SK-N-DZ (cell line): ENCODE measurements at places on chromosomes 2 and 18.
A peak's percentile ranks its signal among the peaks of the same experiment; 100 is the strongest.

- no peak for DNase-seq
Observed at GRCh38 chr2:51581636-51582267, 549.8 kb upstream of the NRXN1 start.

- DNase-seq: no peak
Observed at GRCh38 chr2:106356291-106356690, 111.9 kb downstream of the RGPD3 start.

- DNase-seq: no peak
Observed at GRCh38 chr2:161243905-161244304, 64.3 kb upstream of the PSMD14 start.

DNA sequence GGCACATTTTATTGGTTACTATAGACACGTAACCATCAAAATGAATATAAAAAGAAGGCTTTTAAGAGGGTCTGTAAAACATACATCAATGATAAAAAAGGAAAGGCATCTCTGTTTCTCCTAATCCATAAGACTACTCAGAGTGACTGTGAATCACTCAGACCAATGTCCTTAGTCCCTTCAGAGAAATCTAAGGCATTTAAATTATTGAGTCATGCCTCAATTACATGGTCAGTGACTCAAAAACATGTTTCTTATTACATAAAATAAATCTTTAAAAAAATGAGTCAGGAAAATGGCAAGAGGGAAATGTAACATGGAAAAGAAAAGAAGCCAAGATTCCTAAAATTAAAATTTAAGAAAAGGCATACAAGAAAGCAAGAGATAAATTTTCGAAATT, 146.6 kb downstream of the ERBB4 start:
- DNase-seq: no peak

- no peak for DNase-seq
Observed at GRCh38 chr2:191931329-191931728, 84.4 kb upstream of the CAVIN2 start.

GRCh38 chr18:63832470-63832869, 55.0 kb upstream of the SERPINB2 start:
- DNase-seq: no peak

DNA sequence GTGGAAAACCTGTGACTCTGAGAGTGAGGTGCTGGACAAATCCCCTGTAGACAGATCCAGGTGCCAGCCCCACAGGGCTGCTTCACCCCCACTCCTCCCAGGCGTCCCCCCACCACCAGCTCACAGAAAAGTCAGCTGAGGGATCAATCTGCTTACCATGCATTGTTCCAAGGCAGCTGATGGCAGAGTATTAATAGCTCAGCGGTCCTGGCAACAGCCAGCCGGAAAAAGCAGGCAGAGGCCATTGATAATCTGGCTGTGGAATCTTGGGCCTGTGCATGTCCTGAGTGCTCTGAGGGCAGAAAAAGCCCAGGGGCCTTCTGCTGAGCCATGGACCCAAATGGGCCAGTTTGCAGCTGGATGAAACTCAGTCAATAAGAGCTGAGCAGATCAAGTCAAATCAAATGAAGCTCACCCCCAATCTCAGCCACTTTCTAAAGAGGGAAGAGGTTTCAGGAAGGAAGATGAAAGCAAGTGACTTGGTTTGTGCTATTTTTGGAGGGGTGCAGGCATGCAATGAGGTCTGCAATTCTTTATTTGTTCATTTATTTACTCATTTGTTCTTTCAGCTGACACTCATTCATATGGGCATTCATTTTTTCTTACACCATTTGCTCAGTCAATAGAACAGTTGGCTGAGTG, 63.4 kb downstream of the GYPC start:
- no peak for DNase-seq

DNA sequence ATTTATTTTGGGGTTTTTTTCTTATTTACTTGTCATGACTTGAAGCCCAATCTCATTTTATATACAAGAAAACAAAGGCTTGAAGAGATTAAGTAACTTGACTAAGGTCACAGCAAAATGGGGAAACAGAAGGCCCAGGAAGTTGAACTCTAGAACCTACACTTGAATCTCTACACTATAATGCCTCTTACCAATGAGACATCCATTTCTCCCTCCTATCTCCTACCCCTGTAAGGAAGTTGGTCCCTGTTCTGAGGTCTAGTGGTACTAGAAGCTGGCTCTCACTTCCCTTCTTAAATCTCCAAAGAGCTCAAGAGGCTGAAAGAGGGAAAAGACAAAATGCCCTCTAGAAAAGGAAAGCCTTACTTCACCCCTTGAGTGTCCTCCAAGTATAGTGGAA, 25.5 kb upstream of the IHH start:
- DNase-seq: no peak

DNA sequence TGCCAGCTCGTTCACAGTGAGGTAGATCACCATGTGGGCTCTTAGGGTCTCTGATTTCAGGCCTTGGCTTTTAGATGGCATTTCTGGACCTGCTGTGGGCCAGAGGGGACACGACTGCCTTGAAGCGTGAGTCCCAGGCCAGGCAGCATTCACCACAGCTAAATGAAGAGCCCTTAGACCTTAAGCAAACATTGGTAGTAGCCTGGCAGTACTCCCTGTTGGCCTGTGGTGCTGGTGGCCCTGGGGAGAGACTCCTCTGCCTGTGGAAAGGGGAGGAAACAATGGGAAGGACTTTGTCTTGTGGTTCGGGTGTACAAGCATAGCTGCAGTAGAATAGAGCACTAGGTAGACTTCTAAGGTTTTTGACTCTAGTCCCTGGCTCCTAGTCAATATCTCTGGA, 456.0 kb upstream of the DCC start:
- no peak for DNase-seq

DNA sequence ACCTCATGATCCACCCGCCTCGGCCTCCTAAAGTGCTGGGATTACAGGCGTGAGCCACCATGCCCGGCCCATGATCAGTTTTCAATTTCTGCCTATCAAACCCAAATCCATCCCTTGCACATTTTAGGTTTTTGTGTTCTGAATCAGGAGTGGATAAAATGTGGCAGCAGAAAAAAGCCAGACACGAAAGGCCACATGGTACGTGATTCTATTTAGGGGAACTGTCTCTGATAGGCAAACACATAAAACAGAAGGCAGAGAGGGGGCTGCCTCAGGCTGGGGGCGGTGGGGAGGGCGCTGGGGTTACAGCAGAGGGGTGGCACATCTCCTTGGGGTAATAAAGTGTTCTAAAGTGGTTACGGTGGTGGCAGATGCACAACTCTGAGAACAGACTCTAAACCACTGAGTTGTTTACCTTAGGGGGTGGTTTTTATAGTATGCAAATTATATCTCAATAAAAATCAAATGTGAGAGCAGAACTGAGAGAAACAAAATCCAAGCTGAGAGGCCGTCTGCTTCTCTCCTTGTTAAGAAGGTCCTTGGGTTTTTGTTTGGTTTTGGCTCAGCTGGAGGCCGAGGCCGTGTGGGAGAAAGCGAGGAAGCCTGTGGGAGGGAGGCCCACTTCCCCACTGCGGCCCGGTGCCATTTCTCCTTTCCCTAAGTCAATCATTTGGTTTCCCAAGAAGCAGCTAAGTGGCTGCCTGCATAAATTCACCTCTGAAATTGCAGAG, 78.0 kb downstream of the SOWAHC start:
- DNase-seq: no peak

DNA sequence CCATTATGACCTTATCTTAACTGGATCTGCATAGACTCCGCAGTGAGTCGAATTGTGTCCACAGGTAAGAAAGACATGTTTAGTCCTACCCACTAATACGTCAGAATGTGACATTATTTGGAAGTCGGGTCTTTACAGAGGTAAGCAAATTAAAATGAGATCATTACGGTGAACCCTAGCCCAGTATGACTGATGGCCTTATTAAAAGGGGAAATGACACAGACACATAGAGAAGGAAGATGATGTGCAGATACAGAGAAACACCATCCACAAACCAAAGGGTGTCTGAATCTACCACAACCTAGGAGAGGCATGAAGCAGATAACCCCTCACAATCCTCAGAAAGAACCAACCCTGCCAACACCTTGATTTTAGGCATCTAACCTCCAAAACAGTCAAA, 135.6 kb downstream of the GALNT1 start:
- peak; percentile 46 for DNase-seq

DNA sequence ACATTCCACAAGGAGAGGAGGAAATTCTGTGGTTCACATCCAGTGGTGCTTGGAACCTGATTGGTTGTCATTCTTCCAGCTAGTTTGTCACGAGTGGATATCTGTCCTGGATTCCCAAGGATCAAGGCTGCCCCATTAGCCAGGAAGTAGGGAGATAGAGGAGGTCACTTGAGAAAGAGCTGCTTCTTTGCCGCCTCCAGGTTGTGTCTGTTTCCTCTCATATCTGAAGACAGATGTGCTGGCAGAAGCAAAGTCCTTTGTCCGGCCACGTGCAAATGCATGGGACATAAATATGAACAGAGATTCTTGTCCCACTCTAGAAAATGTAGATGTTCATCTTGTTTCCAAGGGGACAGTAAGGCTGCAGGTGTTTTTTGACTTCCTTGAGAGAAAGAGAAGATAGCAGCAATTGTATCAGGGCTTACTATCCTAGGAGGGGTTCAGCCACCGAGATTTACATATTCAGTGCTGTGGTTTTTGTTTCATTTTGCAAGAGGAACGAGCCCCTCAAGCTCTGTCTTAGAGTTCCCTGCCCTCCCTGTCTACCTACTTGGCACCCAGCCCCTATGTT, 174.4 kb downstream of the RPIA start:
- no peak for DNase-seq

DNA sequence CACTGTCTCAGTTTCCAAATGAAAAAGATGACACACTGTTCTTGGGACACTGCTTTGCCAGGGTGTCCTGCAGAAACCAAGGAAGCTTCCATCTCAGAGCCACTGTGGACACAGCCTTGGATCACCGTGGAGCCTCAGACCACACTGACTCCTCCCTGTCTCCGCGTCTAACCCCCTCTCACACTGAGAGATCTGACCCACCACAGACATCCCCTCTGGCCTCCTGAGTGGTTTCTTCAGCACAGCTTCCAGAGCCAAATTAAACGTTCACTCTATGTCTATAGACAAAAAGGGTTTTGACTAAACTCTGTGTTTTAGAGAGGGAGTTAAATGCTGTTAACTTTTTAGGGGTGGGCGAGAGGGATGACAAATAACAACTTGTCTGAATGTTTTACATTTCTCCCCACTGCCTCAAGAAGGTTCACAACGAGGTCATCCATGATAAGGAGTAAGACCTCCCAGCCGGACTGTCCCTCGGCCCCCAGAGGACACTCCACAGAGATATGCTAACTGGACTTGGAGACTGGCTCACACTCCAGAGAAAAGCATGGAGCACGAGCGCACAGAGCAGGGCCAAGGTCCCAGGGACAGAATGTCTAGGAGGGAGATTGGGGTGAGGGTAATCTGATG, 113.4 kb upstream of the PKDCC start:
- no peak for DNase-seq

DNA sequence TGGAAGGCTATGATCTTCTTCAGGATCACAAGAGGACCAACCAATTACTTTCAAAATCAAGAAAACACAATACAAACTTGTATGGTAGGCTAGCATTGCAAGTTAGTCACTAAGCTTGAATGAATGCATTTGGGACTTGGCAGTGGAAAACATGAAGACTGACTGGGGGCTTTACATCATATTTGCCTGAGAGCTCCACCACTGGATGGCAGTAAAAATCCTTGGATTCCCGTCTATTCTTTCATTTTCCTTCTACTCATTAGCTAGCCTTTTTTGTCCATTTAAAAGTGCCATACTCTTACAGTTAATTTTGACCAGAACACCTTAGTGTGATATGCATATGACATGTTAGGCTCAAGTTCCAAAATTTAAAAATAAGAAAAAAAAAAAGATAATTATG, 63.5 kb upstream of the RASGRP3 start:
- no peak for DNase-seq

- no peak for DNase-seq
Observed at GRCh38 chr2:118848381-118849225, 1.2 kb upstream of the EN1 start.

- DNase-seq: no peak
Observed at GRCh38 chr18:11654736-11655605, 34.1 kb upstream of the GNAL start.

DNA sequence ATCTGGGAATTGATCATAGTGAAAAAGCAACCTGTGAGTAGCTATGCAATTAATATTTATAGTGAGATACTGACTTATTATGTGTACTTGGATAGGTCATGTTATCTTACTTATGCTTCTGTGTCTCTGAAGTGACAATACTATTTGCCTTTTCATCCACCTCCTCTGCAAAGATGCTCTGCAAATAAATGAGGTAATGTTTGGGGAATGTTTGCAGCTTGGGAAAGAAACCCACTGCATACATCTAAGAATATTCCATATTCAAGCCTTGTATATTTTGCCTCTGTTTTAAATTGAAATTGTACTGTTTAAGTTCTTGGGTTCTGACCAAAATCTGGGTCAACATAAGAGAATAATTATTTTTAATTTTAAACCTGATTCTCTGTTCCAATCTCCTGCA, 217.4 kb upstream of the DTNA start:
- DNase-seq: no peak

GRCh38 chr2:23627236-23628009, 242.4 kb downstream of the KLHL29 start:
- no peak for DNase-seq

- DNase-seq: no peak
Observed at GRCh38 chr2:37721201-37721560, 49.7 kb upstream of the CDC42EP3 start.

- DNase-seq: no peak
Observed at GRCh38 chr18:37712776-37713175, 147.2 kb upstream of the CELF4 start.

DNA sequence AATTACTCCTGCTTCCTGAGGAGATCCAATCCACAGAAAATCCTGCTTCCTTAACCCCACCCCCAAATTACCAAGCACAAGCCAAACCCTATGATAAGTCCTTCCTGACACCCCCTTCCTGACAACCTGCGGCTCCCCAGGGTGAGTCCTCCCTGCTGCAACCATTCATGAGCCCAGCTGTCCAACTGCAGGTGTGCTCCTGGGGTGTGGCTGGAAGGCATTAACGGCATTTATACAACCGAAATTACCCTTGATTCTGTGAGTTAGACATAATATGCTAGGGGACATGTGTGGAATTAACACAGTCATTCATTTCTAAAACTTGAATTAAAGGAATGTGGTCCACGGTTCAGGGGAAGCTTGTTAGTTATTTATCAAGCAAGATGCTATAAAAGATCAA, 119.0 kb upstream of the ALKAL2 start:
- no peak for DNase-seq

- DNase-seq: no peak
Observed at GRCh38 chr2:37971971-37972370, 46.9 kb downstream of the RMDN2 start.

DNA sequence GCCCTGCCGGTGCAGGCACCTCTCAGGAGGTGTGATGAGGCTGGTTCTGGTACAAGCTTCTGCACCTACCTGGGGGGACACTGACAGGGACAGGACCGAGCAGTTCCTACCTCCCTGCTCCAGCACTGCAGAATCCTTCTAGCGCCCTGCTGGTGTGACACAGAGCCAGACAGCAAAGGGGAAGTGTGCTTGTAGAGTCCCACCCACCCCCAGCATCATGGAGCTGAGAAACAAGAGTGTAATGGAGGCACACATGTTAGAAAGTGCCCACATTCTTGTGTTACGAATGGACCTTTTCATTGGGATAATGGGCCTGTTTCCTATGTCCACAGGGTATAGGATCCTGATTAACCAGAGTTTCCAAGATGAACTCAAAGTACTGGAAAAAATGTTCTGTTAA, 38.3 kb downstream of the OXER1 start:
- no peak for DNase-seq
